ENCODE measurements at places on chromosomes 5 and 9.

DNA sequence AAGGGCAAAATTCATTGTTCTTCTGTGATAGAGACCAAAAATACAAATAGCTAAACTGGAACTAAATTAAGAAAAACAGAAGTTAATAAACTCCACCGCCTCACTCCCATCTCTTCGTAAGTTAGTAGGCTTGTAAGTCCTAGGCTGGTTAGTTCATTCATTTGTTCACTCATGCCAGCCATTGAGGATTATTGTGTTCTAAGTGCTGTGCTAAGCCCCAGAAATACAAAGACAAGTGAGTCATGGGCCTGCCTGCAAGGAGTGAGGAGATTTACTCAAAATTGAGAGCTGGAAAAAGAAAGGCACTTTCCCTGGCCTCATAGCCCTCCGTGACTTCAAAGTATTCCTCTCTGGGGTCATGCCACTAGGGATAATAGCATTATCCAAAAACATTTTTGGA lies 8.5 kb downstream of the DOCK8 start:
- no peak for DNase-seq

GRCh38 chr5:101390151-101390908 lies 487.2 kb upstream of the ST8SIA4 start:
- no peak for DNase-seq

DNA sequence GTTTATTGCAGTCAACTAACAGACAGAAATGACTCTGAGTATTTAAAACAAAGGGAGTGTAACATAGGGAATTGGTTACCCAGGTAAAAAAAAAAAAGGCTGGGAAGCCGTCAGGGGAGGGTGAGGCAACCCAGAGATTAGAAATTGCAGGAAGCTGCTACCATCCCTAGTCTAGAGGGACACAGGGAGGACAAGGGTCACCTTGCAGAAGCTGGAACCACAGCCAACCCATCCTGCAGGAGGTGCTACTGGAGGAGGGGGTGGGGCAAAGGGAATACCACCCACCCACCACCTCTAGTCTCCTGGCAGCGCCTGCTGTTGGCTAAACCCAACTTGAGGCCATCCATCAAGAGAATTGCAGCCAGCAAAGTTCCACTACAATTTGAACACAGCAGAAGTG lies 6.5 kb downstream of the CAST start:
- DNase-seq: no peak

- DNase-seq: no peak
These were observed 51.8 kb upstream of the FOXE1 start for GRCh38 chr9:97801180-97801579.

GRCh38 chr9:98978231-98978681 lies 34.5 kb downstream of the COL15A1 start:
- DNase-seq: no peak

- no peak for DNase-seq
These were observed 249.6 kb upstream of the DAP start for GRCh38 chr5:11010429-11011210.

- DNase-seq: no peak
These were observed 237.9 kb downstream of the ARHGAP26 start for GRCh38 chr5:143008032-143008431.

- DNase-seq: no peak
These were observed 1845.9 kb downstream of the MAT2B start for GRCh38 chr5:165351342-165351741.
